NCI-H524 treated with DMSO at 0.1 percent for 48 hours (cell line): ENCODE measurements at places on chromosomes 16 and 17.

DNA sequence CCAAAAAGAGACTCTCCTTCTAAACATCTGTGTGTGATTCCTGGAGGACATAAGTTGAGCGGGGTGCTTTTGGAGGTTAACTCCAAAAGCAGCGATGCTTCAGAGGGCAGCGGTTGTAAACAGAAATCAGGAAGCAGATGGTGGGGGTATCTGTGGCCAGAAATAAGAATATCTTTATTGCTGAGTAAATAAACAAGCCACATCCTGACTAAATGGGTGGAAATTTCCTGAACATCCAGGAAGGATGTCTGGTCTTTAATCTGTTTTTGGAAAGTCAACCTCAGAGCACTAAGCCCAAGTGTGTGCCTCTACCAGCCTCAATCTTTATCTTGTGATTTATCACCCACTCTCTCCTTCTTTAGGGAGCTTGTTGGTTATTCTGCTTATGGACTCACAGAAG is 123.3 kb downstream of the CDH13 start:
- DNase-seq: no peak

GRCh38 chr17:76570877-76571471 is 14.7 kb downstream of the ST6GALNAC2 start:
- no peak for DNase-seq

DNA sequence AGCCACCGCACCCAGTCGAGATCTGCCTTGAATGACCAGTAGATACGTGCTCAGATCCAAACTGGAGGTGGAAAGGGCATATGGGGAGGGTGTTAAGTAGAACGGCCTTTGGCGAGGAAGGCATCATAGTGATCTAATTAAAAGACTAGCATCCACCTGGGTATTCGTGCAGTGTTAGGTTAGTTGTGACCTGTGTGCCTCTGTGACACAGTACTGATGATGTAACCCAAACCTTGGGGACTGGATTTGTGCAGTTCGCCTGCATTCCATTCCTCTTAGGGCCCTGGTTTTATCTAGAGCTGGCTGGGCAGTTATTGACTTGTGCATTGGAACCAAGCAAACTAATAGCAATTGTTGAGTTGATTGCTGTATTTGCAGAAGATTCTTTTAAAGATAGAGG is 47.9 kb downstream of the SNX29 start:
- DNase-seq: no peak

GRCh38 chr17:38707678-38708351 is 2.7 kb downstream of the MLLT6 start:
- DNase-seq: no peak
